ENCODE measurements at places on chromosomes 5 and 9.

DNA sequence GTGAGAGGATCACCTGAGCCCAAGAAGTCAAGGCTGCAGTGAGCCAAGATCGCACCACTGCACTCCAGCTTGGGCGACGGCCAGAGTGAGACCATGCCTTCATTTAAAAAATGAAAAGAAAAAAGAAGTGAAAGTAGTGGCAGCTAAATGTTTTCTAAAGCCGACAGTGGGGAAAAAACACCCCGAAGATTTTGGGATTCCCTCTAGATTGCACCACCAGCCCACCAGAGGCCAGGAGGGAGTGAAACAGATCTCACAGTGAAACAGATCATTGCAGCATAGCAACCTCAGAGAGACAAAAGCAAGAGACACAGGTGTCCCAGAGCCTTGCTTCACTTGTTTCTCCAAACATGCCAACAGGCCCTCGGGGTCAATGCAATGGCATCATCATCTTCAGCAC is 156.8 kb downstream of the PAX5 start:
- DNase-seq, result no peak

GRCh38 chr9:100697339-100697738 is 119.5 kb downstream of the CAVIN4 start:
- no peak for DNase-seq

DNA sequence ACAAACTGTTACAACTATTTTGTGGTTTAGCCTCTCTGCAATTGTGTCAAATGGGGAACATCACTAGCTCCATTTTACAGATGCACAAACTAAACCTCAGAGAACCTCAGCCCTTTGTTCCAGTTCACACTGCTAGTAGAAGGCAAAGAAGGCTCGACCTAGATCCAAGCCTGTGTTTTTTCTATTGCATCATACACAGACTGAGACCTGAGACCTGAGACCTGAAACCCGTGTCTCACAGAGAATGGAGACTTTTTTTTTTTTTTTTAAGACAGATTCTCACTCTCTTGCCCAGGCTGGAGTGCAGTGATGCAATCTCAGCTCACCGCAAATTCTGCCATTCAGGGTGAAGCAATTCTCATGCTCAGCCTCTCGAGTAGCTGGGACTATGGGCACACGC is 120.8 kb downstream of the GALNT10 start:
- DNase-seq, result no peak

DNA sequence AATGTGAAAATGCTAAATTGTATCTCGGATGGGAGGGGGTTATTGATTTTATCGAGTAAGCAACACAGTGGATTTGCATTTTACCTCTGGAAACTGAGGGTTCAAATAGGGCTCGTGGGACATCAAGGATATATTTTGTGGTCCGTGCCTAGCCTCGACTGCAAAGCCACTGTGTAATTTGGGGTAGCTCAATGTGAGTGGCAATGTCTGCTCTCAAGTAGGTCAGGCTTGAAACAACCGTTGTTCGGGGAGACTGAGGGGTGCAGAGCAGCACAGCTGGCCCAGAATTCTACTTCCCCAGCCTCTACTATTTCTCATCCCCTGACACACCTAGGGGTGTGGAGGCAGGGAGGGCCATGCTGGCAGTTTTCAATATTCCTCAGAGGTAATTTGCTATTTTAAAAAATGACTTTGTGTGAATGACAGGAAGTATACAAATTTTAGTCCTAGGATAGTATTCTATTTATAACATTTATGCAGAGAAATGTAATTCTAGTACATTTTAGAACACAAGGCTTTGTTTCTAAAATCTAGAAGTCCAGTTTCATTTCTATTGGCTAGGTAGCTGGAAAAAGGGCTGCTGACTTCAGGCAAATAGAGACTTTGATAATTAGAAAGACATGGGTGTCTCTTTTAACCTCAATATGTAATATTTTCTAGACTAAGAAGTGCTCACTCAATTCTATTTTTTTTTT is 1.4 kb upstream of the DAB2 start:
- DNase-seq, result no peak

DNA sequence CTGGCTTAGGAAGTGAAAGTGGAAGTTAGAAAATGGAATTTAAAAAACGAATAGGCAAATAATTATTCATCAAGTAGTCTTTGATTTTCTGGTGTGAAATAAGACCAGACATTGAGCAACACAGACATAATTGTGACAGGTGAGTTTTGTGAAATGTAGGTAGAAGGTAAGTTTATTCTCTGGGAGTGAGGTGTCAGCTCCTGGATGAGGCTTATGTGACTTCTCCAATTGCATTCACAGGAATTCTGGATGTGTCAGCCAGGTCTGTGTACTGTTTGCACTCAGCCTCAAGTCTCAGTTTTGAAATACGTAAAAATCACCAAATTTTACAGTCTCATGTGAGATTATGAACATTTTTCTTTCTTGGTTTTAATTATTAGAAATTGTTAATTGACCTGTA is 537.6 kb downstream of the CETN3 start:
- no peak for DNase-seq

DNA sequence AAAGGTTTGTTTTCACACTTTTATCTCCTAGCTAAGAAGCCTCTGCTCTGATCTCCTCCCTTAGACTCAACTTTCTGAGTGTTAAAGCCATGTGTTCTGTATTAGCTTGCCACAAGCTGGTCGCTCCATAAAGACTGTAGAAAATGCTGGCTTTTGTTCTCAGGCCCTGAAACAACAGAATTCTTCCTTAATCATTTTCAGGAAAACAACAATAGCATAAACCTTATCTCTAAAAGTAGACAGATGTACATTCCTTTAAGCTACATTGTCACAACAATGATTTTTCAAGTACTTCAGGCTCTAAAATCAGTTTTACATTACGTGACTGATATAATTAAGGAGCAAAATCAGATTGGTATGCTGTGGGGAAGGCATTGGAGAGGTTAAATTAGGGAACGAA is 41.9 kb downstream of the VCAN start:
- no peak for DNase-seq

- DNase-seq, result no peak
Measured at GRCh38 chr5:95895251-95895650, 66.4 kb downstream of the ELL2 start.

DNA sequence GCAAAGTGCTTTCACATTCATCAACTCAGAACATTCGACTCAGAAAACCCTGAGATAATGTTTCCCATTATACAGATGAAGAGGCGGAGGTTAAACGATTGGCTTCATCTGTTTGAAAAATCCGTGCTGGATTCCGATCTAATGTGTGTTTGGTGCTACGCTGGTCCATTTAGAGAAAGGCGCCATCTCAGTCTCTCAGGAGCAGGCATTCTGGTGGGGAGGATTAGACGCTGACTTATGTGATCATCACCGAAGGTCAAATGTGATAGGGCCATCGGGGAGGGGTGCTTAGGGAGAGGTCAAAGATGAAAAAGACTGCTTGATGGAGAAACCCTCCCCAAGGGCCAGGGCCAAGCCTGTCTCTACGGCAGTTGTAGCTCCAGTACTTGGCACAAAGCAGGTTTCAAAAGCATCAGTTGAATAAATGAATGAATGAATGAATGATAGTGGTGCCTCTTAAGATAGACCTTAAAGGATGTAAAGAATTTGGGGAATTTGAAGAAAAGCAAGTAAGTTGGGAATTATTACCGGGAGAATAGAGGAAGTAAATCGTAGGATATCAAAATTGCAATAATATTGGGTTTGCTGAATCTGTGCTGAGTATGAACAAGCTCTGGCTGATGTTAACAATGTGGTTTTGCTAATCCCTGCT is 160.6 kb upstream of the SHB start:
- no peak for DNase-seq

DNA sequence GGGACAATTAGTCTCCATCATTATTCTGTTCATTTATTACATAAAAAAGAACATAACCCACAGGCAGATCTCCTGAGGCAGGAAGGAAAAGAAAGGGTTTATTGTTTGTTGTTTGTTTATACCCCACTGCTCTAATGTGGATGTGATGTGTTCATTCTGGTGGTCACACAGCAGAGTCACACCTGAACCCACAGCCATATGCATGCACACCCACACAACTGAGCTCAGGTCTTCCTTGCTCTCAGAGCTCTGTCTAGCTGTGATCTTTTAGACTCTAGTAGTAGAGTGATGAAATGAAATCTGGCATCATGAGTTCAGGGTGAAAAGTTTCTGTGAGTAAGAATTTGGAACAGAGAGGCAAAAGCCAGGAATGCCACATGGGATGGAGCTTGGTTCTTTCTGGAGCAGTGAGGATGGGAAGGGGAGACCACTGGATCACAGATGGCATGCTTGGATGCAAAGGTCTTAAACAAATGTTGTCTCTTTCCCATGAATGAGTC is 227.0 kb downstream of the PAPPA start:
- DNase-seq, result no peak
